ENCODE measurements at places on chromosomes 5 and 9.

GRCh38 chr5:149615976-149616375 lies 34.7 kb downstream of the ARHGEF37 start:
- DNase-seq: no peak

DNA sequence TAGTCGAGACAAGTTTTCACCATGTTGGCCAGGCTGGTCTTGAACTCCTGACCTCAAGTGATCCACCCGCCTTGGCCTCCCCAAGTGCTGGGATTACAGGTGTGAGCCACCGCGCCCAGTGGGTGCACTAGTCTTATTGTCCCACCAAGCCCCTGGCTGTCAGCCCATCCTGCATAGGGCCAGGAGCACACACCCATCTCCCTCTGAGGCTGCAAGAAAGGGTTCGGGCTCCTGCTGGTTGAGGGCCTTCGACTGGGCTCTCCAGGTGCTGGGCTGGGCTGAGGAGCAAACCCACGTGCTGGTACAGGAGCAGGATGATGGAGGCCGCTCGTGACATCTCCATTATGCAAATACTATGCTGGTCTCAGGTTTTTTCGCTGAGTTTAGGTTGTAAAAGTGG lies 25.1 kb upstream of the RNF130 start:
- DNase-seq: no peak

- no peak for DNase-seq
Observed at GRCh38 chr9:127792417-127793031, 6.7 kb downstream of the CDK9 start.

DNA sequence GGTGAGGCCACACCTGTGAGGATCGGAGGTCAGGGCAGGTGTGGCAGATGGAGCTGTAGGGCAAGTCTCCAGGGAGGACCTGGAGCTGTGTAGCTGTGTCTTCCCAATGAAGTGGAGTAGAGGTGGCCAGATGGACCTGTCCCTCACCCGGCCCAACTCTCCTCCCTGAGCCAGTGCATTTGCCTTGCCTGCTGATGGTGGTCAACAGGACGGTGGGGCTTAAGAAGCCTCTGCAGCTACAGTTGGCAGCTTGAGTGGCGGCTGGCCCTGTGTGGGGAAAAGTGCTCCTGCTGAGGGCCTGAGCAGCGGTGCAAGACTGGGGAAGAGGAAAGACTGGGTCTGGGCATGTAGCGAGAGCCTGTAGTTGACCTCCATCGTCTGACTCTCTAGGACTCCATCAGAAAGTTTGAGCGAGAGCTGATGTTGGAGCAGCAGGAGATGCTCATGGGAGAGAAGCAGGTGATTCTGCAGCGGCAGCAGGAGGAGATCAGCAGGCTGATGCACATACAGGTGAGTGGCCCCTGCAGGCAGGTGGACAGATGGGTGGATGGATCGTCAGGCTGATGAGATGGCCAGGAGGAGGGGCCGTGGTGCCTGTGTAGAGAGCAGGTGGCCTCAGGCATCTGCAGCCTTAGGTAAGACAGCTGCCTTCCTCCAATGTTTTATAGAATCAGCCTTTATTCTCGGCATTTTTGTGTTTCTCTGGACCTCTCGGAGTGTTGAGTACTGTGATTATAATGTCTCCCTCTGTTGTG lies 24.9 kb downstream of the PITX1 start:
- DNase-seq: no peak
